ENCODE measurements at places on chromosomes 13 and 19.

DNA sequence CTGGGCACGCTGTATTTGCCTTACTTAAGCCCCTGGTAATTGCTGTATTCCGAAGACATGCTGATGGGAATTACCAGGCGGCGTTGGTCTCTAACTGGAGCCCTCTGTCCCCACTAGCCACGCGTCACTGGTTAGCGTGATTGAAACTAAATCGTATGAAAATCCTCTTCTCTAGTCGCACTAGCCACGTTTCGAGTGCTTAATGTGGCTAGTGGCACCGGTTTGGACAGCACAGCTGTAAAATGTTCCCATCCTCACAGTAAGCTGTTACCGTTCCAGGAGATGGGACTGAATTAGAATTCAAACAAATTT is 676 bp downstream of the BRCA2 start:
- DNase-seq = no peak

DNA sequence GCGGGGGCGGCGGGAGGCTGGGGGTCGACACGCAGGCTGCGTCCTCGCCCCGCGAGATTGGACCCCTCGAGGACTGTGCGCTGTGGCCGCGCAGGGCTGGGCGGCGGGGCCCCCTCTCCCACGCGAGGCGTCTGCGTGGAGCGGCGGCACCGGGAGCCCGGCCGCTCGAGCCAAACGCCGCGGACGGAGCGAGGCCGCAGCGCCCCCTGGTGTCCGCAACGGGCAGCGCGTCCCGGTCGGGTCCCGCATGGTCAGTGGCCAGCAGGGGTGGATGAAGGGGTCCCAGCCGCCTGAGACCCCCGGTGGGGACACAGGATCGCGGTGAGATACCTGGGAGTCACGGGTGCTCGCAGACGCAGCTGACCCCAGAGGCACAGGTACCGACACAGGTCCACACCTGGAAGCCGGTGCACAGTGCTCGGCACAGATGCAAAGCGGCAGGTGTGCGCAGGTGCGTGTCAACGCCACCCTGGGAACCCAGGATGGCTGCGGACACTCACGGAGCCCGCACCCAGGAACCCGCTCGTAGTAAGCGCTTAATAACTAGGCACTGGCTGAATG is 2.1 kb upstream of the CIRBP start:
- peak; percentile 91 for DNase-seq

DNA sequence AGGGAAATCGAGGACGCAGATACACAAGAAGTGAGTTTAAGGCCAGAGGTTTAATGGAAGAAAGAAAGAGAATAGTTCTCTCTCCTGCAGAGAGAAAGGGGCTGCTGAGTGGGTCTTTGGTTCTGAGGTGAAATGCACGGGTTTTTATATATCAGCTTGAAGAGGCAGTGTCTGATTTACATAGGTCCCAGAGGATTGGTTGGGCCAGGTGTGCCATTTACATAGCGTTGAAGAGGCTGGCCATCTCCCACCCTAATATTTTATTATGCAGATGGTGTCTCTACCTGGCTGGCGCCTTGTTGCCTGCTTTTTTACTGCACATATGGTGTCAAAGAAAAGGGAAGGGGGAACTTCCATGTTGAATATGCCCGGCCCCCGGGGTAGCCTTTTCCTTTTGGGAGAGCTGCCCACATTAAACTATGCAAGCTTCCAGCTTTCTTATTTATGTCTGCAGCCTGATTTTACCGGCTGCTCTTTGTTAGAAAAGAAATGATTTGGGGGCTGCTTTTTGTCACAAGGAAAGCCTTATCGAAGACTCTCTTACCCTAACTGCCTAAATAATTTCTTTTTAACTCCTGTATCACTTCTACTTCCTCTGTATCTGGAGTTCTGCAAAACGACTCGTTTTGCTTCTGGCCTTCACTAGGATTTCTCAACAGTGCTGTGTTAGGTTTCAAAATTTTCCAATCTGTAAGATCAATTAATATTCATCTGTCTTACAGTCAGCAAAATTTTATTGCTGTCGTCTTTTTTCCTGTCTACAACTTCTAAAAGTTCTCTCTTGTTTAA is 268.5 kb downstream of the B3GLCT start:
- no peak for DNase-seq

GRCh38 chr19:3494559-3494958 is 5.9 kb downstream of the DOHH start:
- no peak for DNase-seq

DNA sequence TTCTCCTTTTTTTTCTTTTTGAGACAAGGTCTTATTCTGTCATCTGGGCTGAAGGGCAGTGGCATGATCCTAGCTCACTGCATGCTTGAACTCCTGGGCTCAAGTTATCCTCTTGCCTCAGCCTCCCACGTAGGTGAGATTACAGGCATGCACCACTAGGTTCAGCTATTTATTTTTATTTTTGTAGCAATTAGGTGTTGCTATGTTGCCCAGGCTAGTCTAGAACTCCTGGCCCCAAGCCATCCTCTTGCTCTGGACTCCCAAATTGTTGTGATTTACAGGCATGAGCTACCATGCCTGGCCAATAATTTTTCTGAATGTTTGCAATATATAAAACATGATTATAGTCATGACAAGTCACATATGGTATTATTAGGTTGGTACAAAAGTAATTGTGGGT is 161.1 kb upstream of the ATXN8OS start:
- DNase-seq = no peak

GRCh38 chr13:33146843-33147611 is 130.8 kb downstream of the KL start:
- DNase-seq = no peak

DNA sequence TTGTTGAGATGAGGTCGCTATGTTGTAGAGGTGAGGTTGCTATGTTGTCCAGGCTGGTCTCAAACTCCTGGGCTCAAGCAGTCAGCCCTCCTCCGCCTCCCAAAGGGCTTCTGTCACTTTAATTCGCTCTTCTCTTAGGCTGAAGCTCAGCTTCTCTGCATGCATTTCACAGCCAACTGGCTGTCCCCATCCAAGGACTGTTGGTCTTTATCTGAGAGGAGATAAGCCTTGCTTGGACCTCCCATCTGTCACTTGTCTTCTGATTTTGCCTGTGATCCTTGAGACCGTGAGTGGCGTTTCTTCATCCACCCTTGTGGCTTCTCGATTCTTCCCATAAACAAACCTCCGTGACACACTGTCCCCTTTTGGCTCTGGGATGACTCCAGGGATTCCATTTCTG is 24.4 kb downstream of the CERS1 start:
- no peak for DNase-seq

Measured in kidney (tissue), 22 donors.